ENCODE measurements at places on chromosomes 5 and 9.

DNA sequence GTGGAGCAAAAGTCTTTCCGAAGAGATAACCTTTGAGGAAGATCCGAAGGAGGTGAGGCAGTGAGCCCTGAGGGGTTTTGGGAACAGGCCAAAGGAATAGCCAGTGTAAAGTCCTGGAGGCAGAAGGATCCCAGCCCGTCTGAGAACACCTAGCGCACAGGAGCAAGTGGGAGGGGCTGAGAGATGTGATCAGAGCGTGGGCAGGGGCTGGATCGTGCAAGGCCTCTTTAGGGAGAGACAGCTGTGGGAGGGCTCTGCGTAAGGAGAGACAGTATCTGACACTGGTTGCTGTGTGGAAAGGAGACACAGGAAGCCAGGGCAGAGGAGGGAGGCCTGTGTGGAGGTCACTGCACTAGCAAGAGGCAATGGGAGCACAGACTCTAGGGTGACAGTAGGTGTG, 68.2 kb downstream of the BARX1 start:
- no peak for DNase-seq

- no peak for DNase-seq
These were observed 1.9 kb downstream of the LMNB1 start for GRCh38 chr5:126778675-126779403.

DNA sequence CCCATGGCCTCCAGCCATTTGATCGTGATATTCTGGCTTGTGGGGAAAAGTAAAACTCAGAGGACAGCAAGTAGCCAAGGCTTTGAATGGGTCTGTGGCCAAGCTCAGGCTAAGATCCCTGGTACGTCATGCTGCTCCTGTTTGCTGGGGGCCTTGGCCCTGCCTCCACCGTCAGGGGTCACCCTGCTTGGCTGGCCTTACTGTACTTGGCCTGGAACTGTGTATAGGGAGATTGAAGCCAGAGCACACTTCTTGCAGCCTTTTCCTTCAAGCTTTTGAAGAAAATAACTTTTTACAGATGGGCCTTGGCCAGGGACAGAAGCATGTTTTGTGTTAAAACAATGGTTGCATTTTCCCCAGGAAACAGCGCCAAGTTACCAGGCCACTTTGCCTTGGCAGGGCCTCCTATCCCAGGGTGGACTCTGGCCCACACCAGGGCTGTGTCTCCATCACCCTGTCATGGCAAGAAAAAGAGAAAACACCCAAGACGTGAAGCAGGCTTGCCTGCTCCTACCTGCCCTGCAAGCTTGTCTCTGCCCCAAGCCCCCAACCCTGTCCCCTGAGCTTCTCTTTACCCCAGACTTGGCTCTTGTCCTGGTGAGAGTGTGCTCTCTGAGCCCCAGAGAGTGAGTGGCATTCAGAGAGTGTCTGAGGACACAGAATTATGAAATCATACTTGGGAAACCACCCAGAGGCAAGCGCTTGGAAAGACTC, 286.9 kb downstream of the GADD45G start:
- no peak for DNase-seq

DNA sequence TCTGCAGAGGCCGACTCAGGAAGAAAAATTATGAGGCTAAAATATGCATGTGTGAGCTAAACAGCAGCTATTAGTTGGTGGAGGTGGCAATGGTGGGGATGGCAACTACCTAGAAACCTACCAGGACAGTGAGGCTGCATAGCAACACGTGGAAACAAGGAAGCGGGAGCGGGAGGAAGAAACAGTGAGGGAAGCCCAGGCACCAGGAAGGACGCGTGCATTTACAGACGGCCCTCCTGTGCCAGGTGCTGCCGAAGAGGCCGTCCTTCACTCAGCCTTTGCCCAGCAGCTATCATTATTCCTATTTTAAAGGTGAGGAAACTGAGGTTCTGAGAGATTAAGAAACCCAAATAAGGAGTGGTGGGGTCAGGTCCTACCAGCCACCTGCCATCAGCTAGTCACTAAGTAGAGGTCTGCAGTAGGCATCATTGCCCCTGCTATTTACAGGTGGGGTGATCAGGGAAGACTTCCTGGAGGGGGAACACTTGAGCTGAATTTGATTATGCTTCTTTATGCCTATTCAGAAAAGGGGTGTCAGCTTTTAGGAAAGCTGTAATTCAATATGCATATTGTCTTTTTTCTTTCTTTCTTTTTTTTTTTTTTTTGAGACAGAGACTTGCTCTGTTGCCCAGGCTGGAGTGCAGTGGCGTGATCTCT, 125.3 kb downstream of the CRB2 start:
- no peak for DNase-seq

Measured in SIG-M5 (cell line).